Activated naive CD8-positive, alpha-beta T cell treated with anti-CD3 and anti-CD28 coated beads, Interleukin-2, amount 50 U/mL, for 16 hours (primary cell): ENCODE measurements at places on chromosomes 4 and X.

DNA sequence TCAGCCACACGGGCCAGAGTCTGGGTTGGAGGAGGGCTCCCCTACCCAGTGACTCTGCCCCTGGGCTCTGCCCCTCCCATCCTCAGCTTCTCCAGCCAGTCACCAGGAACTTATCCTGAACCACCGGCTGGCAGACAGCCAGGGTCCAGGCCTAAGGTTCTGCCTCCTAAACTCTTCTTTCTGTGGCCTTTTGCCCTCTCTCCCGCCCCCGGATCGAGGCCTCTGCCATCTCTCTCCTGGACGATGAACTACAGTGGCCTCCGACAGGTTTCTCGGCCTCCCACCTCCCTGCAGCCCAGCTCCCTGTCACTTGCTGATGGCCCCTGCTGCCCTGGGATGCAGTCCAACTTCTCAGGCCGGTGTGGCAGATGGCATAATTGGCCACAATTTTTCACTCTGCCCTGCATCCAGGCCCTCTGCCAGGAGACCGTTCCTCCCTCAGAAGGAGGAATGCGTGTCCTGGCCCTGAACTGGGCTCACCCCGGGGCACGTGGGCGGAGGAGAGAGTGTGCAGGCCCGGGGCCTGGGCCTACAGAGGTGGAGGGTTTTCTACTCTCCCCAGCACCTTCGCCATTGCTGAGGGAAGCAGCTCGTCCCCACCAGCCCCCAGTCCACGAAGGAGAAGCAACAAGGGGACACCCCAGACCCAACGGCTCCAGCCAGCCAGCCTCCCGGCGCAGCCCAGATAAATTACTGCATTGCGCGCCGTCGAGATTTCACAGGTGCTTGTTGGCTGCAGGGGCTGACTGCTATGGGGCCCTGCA lies 81.9 kb upstream of the LRPAP1 start:
- DNase-seq: no peak

DNA sequence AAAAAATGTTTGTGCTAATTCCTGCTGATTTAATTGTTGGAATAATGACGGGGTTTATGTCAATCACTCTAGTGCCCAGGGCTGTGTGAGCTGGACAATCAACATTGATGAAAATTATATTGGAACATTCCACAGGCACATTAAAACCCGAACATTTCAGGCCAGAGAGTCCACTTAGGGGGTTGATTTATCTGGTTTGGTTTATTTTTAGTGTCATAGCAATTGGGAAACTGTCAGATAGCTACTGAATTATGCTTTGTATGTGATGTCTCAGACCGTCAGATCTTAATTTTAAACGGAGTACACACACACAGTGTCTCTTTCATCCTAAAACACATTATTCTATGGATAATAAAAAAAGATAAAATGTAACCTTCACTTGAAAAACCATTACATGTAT lies 51.5 kb downstream of the VEGFC start:
- DNase-seq: no peak

- DNase-seq: no peak
Observed at GRCh38 chr4:72564789-72565188, 4.2 kb downstream of the ADAMTS3 start.

DNA sequence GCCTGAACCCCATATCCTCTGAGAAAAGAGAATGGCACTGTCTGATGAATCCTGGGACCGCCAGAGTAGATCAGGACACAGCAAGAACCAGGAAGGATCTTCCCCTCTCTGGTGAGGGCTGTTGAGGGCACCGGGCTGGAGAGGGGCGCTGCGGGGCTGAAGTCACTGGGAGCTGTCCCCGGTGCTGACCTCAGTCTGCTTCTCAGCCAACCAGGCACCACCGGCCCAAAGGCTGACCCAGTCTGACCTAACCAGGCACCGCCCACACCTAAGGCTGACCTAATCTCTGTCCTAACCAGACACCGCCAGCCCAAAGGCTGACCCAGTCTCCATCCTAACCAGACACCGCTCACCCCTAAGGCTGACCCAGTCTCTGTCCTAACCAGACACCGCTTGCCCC lies 82.8 kb downstream of the CPZ start:
- DNase-seq: no peak

DNA sequence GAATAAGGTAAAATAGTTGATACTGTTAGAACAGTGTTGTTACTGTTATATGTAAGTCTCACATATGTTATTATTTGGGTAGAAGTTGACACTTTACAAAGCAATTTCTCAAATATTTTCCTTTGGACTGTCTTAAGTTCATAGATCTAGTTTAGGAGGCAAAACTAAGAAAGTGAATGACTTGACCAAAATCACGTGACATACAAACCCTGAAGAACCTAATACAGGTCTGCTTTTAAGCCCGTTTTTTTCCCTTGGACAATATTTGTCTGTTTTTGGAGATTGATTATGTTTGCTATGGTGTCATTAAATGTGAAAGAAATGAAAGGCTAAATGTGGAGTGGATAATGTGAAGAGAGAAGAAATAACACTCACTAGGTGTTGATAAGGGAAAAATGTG lies 644.9 kb upstream of the PITX2 start:
- DNase-seq: no peak
